Hippocampal formation (tissue), 2 donors: ENCODE measurements at places on chromosomes 4 and X.

DNA sequence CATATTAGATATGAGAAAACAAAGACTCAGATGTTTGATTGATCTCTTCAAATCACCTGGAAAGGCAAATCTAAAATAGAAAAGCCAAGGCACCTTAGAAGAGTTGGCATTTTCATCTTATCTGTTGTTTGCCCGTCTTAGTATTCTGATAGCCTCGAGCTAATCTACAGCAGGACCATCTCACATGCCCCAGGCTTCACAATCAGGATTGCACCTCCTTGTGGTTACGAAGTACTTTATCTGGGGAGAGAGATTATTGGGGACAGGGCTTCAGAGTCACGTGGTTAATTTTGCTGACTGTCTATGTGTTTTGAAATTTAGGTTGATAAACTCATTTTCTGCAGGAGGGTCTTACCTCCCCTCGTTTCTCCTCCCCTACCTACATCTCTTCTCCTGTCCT, 313.1 kb upstream of the ANXA10 start:
- DNase-seq: no peak

GRCh38 chr4:39754309-39754708, 56.4 kb downstream of the UBE2K start:
- no peak for DNase-seq

GRCh38 chr4:1985780-1986577, 22.8 kb downstream of the NELFA start:
- DNase-seq: no peak

DNA sequence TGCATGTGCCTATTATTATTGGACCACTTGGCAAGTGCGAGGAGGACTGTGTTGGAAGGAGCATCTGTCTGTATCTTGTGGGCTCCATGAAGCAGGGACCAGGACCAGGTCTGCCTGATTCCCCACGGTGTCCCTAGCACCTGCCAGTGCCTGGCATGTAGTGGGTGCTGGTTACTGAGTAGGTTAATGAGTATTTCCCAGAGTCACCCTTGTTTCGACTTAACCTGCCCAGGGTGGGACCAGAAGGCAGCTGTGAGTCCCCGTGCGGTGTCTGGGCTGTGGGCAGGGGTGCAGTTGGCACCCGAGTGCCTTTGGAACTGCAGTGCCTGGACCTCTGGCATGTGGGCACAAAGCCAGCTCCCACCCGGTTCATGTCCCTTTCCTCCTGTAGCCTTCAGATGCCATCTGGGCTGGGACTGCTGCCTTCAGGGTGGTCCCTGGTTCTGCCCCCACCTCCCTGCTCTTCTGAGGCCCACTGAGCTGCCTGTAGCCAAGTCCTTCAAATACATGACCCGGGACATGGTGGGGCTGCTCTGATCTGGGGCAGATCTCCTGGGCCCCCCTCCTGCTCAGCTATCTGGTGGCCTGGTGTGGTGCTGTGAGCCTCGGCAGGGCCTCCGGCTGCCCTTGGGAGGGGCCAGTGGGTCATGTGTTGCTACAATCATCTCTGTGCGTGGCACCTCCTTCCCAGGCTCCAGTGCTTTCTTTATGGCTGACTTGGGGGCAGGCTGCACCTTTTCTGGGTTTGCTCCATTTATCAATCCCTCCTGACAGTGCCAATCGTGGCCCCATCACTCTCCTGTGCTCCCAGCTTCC, 53.0 kb upstream of the SORCS2 start:
- DNase-seq: no peak

DNA sequence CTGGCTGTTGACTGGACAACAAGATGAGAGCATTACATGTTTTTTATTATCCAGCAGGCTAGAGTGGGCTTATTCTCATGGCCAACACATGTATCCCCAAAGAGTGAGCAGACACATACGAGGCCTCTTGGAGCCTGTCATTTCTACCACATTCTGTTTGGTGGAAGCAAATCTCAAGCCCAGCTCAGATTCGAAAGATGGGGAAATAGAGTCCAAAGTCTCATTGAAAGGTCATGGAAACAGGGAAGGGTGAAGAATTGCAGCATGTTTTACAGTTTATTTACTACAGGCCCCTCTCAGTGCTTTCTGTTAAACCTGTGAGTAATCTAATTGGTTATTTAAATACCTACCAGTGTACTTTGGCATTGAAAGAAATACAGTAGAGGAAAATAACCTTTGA, 108.6 kb downstream of the FRAS1 start:
- no peak for DNase-seq

- no peak for DNase-seq
Measured at GRCh38 chrX:53031380-53031779, 17.2 kb upstream of the GPR173 start.

DNA sequence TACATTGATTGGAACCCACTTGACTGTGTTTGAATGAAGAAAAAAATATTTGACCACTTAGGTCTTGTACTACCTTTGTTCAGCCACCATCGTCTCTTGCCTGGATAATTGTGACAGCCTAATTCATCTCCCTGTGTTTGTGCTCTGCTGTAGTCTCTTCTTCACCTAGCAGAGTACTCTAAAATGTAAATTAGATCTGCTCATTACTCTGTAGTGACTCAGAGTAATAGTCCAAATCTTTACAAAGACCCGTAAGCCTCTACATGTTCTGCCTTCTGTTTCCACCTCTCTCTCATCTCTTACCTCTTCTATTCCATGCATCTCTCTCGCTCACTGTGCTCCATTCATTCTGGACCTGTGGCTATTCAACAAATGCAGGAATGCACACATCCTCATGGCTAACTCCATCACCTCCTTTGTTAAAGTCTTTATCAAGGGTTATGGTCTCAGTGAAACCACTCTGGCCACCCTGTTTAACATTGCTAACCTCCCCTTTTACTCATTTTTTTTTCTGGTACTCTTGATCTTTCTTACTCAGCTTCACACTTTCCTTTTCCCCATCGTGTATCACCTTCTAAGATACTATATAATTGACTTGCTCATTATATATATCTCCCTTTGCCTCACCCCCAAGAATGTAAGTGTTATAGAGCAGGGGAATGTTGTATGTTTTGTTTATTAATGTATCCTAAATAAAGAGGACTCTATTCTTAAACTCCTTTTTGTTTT, 98.4 kb downstream of the STIM2 start:
- DNase-seq: no peak

GRCh38 chr4:8916351-8916885, 44.8 kb upstream of the HMX1 start:
- DNase-seq: no peak

DNA sequence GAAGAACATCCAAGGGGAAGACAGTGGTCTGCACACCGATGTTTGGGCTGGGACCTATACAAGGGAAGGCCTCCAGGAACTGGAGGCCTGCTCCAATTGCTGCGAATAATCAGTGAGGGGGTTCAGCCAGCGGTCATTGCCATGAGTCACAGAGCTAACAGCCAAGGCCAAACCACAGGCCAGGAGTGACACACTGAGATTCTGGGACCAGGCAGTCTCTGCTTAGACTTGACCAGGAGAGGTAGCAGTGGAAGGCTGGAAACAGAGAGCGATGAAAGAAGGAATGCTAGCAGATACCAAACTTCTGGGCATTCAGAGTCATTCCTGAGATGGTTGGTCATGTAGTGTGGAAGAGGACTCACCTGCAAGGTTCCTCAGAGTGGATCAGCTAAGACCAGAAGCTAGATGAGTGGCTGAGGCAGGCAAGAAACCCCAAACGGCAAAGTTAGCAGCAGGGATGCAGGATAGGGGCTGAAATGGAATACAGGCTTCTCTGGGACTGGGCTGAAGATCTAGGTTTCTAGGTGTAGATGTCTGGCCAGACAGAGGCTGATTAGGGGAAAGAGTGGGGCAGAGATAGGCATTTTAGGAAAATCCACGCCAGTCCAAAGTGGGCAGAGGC, 54.7 kb downstream of the CNGA2 start:
- no peak for DNase-seq

DNA sequence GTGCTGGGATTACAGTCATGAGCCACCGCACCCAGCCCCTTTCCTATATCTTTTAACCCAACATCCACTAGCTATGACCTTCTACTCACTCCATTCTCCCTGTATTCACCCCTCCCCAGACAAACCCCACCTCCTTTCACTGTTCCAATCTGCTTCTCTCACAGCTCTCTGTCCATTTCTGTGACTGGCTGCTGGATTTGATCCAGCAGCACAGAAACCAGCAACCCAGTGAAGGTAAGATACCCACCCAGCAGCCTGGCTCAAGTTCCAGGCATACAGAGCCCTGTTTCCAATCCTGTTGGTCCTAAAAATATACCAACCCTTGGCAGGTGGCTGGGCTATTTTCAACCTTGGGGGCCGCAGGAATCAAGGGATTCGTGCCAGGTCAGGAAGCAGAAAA, 56.9 kb upstream of the SMIM10 start:
- no peak for DNase-seq

- no peak for DNase-seq
Measured at GRCh38 chrX:5733501-5733900, 495.2 kb downstream of the NLGN4X start.

GRCh38 chr4:85474818-85475630, at the start of gene ARHGAP24:
TSS of gene ARHGAP24 (plus strand) at chr4:85475150.
- peak; percentile 14 for DNase-seq

DNA sequence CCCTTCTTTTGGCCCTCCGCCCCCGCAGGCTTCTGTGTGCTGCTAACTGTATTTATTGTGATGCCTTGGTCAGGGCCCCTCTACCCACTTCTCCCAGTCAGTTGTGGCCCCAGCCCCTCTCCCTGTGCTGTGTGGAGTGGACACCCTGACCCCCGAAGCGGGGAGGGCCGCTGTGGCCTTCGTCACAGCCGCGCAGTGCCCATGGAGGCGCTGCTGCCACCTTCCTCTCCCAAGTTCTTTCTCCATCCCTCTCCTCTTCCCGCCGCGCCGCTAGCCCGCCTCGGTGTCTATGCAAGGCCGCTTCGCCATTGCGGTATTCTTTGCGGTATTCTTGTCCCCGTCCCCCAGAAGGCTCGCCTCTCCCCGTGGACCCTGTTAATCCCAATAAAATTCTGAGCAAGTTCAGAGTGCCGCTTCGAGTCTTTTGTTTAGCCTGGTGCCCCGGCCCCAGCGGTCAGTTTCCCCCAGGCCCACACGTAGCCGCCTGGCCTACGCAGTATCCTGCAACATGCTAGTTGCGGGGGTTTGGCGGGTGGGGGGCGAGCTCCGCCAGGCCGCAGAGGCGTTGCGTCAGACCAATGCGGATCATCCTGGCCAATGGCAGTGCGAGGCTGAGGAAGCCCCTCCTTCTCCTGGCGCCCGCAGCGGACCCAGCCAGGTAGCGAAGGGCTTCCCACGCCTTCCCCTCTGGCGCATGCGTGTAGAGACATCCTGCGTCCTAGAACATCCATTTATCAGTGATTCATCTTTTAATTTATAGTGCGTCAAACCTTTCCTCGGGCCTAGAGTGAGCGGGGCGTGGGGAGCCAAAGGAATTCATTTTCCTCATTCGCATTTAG, 5.6 kb upstream of the KANTR start:
- peak; percentile 45 for DNase-seq

GRCh38 chr4:105509714-105510113, 35.9 kb upstream of the PPA2 start:
- DNase-seq: no peak

- no peak for DNase-seq
Measured at GRCh38 chr4:71049395-71049794, 55.9 kb downstream of the DCK start.

- no peak for DNase-seq
Measured at GRCh38 chr4:95867919-95868318, 28.0 kb downstream of the PDHA2 start.

DNA sequence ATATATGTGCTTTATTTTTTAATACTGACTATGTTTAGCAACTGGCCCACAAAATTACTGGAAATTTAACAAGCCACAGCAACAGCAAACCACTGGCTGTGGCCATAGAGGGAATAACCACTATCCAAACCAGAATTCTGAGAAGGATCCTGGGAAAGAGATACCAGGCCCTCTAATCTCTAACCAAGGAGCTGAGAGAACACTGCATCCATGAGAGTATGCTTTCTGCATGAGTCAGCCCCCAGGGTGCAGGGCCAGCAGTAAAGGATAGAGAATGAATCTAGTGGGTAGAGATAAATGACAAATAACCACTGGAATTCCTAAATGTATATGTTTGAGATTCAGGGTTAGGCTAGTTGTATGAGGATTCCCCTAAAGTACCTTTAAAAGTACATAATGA, 221.8 kb downstream of the KIT start:
- DNase-seq: no peak

GRCh38 chr4:6905516-6906445, 3.8 kb upstream of the TBC1D14 start:
- DNase-seq: no peak

DNA sequence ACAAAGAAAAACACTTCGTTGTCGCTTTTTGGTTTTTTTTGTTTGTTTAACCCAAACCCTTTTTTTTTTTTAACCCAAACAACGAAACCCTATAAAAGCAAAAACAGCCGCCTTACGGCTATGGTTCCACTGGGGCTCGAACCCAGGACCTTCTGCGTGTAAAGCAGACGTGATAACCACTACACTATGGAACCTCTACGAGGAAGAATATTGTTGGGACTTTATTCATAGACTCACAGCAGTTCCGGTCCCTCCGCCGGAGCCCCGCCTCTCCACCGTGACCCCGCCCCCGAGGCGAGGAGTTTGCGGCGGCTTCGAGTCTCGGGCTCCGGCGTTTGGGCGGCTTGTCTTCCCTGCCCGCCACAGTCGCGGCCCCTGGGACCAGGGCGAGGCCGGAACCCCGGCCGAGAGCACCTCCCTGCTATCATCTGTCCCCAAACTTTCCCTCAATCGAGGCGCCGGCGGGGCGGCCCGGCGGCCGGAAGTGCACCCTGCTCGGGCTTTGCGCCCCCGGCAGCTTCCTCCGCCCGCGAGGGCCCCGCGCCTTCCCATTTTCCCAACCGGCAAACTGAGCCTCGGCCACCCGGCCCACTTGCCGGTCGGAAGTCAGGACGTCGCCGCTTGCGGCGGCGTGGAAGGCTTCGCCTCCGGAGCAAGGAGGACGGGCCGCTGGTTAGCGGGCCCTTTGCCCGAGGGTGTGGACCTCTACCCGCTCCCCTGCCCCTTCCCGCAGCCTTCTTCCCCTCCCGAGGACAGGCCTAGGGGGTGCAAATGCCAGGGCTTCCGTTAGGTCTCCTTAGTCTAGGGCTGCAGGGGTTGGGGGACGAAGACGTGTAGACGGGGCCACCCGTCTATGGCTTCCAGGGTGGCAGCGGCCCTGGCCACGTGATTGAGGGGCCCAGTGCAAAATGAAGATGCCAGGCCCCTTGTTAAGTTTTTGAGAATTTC, 3.2 kb upstream of the RS1 start:
- DNase-seq: peak; percentile 54

DNA sequence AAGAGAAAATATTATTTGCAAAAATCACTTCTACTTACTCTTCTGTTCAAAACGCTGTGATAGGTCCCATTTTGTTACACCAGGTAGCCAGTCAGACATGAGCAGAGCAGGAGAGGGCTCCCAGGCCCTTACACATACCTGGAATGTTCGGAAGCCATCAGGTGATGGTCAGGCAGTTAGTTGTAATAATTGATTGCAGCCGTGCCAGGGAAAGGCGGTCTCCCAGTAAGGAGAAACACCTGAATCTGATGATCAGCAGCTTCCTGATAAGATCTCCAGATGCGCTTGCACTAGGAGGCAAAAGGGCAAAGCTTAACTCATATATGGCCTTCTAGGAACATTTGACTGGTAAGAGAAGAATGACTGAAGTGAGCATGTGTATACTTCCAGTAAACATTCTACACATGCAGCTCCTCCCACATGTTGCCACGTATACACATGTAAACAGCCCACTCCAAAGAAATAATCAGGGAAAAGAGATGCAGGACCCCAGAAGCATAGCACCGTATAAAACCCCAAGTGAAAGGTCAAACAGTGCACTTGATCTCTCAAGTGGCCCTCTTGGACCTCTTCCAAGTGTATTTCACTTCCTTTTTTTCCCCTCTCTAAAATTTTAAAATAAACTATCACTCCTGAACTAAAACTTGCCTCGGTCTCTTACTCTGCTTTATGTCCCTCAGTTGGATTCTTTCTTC, 1338.0 kb downstream of the FSTL5 start:
- no peak for DNase-seq

GRCh38 chr4:17347445-17347844, 164.4 kb downstream of the QDPR start:
- no peak for DNase-seq
